Brain microvascular endothelial cell (primary cell): ENCODE measurements at places on chromosomes 5 and 9.

DNA sequence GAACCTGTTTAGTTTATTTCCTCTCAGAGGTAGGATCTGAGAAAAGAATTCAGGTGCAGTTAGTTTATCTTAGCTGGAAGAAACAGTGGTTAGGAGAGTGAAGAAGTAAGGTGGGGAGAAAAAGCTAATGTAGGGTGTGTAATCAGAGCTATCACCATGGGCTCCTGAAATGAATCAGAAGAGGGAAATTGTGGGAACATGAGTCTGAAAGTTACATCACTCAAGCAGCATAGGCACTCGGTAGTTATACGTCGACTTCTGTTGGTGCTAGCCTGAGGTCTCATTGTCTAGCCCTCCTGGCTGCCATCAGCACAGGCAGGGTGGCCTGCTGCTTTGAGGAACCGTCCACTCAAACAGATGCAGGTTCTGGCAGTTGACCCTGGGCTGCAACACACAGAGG, 56.7 kb upstream of the NPR3 start:
- no peak for DNase-seq

DNA sequence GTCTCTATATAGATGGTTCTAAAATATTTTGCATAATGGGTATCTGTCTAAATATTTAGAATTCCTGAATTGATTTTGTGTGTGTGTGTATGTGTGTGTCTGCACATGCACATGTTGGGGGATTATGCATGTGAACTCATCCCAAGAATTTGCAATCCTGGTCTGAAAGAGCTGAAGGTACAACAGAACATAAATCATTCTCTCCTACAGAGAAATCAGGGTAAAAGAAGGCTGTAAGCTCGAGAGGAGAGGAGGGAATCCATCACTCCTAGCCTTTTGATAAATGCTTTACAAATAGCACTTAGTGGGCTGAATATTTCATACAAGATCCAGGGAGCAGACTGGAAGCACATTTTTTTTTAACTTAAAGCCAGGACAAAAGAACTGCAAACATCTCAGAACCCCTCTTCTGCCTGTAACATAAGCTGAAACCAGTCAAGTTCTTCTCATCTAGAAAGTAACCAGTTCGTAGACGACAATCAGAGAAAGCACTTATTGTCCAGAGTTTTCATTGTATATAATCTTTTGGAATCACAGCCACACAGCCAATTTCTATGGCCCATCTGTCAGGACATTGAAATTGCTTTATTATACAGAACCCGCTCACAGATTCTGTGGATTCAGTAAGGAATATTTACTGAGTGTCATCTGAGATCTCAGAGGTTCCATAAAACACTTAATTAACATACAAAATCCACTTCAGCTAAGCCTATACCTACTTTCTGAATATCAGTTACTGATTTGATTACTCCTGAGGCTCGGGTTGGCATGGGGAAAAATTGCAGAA, 541.4 kb upstream of the ZNF462 start:
- no peak for DNase-seq

DNA sequence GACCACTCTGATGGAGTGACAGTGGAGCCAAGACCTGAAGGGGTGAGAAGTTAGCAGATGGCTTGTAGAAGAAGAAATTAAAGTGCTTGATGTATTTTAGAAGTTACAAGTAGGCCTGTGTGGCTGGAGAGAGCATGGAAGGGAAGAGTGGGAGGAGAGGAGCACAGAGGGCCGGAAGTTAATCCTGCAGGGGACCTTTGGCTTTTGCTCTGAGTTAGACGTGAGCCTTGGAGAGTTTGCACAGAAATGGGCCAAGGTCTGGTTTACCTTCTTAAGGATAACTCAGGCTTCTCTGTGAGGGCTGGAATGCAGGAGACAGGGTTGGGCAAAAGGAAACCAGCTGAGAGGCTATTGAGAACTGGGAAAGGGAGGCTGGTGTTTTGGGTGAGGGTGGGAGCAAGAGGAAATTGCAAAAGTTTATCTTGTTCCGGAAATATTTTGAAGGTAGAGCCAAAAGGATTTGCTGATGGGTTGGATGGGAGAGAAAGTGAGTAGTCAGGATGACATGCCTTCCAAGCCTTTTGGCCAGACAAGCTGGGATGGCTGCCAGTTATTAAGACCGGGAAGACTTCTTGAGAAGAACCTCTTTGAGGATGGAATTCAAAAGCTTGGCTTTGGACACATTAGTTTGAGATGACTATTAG, 17.5 kb upstream of the F2RL1 start:
- DNase-seq, result peak; percentile 88

DNA sequence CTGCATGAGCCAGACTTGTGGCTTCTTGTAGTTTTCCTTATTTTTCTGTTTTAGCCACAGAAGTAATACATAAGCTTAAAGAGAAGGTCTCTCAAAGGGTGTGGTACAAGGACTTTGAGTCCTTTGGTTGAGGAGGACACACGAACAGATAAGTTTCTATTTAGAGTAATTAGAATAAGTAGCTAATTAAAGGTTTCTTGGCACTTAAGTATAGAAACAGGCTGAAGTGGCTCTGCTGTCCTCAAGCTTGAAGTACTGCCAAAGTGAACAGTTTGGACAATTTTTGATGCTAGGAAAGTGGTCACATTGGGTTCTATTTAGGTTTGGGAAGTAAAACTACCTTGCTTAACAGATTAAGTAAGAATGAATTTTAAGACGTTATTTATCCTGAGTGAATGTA, 278.3 kb upstream of the MPDZ start:
- no peak for DNase-seq

- peak; percentile 78 for DNase-seq
Observed at GRCh38 chr5:167743695-167744464, 547.6 kb upstream of the WWC1 start.

DNA sequence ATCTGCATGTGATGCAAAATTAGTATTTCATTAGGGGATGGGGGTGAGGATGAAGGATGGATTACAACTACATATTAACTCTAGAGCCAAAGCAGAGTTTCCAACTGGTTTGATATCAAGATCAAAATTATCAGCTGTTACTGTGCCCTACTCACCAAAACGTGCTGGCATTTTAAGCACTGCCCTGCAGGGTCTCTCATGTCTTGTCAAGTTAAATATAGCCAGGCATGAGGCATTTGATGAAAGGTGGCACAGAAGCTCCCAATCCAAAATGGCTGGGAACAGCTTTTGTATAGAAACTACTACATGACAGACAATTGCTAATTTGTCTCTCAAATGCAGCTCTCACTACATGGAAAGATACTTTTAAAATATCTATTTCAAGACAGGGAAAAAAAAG, 27.1 kb upstream of the CAAP1 start:
- no peak for DNase-seq

GRCh38 chr5:127615916-127616315, 33.0 kb upstream of the CTXN3 start:
- no peak for DNase-seq

DNA sequence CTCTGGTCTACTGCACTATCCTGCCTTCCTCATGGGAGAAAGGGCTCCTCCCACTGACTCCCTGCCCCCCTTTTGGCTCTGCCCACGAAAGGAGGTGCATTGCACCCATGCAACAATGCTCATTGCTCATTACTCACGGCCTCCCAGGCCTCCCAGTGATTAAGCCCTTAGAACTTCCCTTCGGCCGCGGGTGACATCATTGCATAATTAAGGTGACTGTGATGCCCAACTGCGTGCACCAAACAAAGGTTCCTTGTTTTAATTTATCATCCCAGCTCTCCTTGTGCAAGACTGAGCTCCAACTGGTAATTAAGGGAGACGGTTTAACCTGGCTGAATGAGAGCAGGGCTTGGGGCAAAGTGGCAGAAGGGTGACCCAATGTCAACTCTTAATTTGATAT, 180.4 kb downstream of the GAS1 start:
- DNase-seq, result peak; percentile 69

DNA sequence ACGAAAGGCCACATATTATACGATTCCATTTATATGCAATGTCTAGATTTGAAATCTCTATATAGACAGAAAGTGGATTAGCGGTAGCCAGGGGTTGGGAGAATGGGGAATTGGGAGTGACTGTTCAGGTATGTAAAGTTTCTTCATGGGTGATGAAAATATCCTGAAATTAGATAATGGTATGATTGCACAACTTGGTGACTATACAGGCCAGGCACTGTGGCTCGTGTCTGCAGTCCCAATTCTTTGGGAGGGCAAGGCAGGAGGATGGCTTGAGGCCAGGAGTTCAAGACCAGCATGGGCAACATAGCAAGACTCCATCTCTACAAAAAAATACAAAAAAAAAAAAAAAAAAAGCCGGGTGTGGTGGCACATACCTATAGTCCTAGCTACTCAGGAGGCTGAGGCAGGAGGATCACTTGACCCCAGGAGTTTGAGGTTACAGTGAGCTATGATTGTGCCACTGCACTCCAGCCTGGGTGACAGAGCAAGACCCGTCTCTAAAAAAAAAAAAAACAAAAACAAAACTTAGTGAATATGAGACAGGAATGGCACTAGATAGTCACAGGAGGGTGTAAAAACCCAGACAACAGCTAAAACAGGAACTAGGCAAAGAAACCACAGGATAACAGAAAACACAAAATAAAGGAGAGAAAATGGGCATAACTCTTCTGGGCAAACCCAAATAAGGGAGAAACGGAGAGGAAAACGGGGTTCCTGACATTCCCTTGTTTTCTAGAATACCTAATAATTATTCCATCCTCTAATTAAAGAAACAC, 72.1 kb upstream of the ZNF618 start:
- no peak for DNase-seq

DNA sequence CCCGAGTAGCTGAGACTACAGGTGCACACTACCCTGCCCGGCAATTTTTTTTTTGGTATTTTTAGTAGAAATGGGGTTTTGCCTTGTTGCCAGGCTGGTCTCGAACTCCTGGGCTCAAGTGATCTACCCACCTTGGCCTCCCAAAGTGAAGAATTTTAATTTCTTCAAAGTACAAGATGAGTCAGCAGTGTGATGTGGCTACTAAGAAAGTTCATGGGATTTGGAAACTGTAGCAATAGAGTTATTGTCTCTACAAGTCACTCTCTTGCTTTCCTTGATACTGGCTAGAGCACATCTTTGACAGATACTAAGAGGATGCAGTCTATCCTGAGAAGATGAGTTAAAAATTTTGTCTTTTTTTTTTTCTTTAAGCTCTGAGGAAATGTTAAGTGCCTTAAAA, 1.6 kb downstream of the CREB3 start:
- no peak for DNase-seq

- DNase-seq, result no peak
Observed at GRCh38 chr5:178502401-178503100, 87.6 kb downstream of the COL23A1 start.

GRCh38 chr9:6677803-6678202, 32.3 kb upstream of the GLDC start:
- no peak for DNase-seq

- peak; percentile 61 for DNase-seq
Observed at GRCh38 chr5:157431544-157432200, 28.3 kb upstream of the NIPAL4 start.

DNA sequence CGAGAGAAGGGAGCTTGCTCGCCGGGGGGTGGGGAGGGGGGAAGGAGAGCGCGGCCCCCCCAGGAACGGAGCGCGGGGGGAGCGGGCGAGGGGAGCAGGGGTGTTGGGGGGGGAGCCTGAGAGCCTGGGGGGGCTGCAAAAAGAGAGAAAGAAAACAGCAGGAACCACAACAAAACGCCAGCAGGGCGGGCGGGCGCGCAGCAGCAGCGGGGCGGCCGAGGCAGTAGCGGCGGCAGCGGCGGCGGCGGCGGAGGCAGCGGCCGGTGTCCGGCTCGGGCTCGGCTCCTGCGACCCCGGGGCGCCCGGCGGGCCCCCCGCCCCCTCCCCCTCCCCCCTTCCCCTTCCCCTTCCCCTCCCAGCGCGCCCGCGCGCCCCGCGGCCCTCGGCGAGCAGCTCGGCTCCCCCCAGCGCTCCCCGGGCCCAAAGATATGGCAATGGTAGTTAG, 1.6 kb downstream of the NR2F1 start:
- no peak for DNase-seq

DNA sequence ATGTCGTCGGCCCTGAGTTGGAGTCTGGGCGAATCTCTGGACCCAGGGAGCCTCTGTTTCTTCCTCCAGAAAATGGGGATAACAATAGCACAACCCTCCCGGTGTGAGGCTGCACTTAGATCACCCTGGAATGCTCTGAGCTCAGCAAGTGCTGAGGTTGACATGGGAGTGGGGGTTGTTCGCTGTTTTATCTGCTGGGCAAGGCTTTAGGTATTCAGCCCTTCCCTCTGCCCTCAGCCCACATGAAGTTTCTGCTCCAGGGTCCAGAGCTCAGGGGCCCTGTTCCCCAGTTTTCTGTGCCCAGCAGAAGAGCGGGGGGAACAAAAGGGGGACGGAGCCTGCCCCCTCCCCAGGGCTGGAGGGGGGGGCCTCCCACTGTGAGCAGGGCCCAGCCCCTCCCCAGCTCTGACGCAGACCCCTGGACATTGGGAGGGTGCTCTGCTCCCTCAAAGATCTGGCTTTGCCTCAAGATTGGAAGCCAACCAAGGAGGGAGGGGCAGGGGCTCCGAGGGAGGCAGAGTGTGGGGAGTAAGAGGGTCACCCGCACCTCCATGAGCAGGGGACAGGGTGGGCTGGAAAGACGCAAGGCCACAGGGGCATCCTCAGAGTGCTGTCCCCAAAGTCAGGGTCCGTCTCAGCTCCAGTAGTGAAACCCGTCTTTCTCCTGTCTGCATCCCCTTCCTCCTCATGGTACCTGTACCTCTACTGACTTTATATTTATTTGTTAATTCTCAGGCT, 215.6 kb downstream of the C9orf50 start:
- DNase-seq, result peak; percentile 40

- no peak for DNase-seq
Observed at GRCh38 chr9:131449276-131449675, 53.4 kb upstream of the POMT1 start.

GRCh38 chr5:149583394-149583793, 2.1 kb downstream of the ARHGEF37 start:
- DNase-seq, result no peak

DNA sequence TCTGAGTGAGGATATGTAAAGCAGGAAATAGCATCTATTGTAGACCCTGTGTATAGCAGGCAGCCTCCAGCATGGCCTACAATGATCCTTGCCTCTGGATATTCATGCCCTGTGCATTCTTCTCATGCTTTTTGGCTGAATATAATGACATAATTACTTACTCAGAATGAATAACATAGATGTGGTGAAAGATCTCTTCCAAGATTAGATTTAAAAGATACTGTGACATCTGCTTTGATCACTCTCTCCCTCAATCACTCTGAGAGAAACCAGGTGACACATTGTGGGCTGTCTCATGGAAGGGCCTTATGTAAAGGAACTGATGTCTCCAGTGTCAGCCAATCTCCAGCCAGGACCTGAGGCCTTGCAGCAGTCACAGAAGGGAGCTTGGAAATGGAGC, 376.7 kb downstream of the DNAH5 start:
- peak; percentile 71 for DNase-seq

DNA sequence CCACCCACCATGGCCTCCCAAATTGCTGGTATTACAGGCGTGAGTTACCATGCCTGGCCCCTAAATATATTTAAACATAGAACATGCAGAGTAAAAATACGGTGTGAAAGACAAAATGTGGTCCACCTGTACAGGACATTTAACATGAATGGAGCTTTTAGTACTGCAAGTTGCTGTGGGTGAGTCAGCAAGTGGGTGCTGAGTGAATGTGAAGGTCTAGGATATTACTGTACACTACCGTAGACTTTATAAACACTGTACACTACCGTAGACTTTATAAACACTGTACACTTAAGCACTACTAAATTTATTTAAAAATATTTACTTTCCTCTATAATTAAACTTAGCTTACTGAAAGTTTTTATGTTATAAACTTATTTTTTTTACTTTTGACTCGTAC, 317.8 kb downstream of the PRDM9 start:
- DNase-seq, result no peak
